Cerebellum (tissue), 4 donors: ENCODE measurements at places on chromosomes 2 and 18. TPM values are rescaled to one million over a fixed set of nuclear protein-coding genes. Genes with fewer than 3 reads are reported as not detected.
A peak's percentile ranks its signal among the peaks of the same experiment; 100 is the strongest.

TNFRSF11A gene
- total RNA-seq: 1.1 TPM

RGPD3 gene
- 0.82 TPM for total RNA-seq

GRCh38 chr2:75952173-75952572 is 241.5 kb upstream of the GCFC2 start:
- DNase-seq: no peak

DNA sequence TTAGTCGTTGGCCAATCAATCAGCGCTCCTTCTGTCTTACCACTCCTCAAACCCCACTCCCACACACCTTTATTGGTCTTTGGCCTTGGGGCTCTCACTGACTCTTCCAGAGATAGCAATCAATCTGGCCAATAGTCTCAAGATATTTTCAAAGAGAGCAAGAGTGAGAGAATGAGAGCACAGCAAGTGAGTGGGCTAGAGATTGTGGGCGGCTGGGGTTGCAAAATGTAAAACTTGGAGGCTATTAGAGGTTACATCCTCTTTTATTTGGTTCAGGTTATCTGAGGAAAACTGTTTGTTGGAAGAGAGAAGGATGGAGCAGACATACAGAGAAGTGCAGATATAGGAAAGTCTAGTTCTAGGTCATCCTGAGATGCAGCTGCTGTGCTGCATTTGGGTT is 32.8 kb downstream of the TACR1 start:
- no peak for DNase-seq

- no peak for DNase-seq
These were observed 377.1 kb upstream of the CNTNAP5 start for GRCh38 chr2:123648016-123648415.

GRCh38 chr2:7725171-7725849 is 808.1 kb downstream of the RNF144A start:
- no peak for DNase-seq

GRCh38 chr18:63293935-63294334 is 25.6 kb downstream of the BCL2 start:
- peak; percentile 76 for DNase-seq

DNA sequence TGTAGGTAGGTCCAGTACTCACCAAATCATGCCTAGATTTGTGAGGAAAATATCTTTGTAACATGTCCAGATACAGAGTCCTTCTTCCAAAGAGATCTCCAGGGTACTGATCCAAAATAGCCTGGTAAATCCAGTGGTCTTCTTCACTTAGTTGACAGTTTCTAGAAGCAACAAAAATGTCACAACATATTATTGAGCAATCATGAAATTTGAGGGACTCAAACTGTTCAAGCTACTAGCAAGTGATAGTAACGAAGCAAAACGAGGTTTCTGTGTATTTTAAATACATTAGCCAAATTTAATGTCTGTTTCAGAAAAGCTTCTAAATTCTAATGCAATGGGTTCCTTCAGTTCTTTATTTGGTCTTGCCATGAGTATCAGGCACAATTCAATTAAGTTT is 142.8 kb downstream of the CCDC148 start:
- no peak for DNase-seq

DNA sequence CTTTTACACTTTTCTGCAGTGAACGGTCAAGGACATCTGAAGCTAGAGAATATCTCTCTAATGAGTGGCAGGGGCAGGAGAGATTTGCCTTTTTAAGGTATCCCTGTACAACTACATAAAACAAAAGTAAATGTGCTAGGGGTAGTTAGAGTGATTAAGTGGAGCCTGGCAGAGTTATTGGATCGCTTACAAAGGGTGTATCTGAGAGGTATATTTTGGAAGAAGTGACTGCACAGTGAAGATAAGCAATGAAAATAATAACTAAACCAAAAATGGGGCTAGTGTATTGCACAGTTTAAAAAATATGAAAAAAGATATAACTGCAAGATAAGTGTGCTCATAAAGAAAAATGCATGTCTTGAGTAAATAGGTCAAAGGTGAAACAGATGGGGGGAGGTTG is 193.5 kb upstream of the EPC2 start:
- no peak for DNase-seq

GRCh38 chr2:33134086-33134771 is 187.5 kb downstream of the LTBP1 start:
- DNase-seq: no peak
